Astrocyte of the spinal cord (primary cell): ENCODE measurements at places on chromosomes 6 and 20.

DNA sequence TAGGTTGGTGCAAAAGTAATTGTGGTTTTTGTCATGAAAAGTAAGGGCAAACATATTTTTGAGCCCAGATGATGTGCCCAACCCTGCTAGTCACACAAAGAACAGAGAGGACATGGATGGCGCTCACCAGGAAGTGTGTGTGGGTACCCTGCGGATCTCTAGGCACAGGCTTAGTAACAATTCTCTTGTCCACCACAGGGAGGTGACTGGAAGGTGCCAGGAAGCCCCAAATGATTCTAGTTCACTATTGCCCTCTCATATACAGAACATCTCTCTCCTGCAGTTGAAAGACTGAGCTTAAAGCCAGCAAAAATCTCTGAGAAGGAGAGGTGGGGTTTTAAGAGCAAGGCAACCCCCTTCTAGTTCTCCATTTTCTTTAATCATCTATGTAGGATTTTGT is 272.1 kb upstream of the TAB2 start:
- DNase-seq, result no peak

DNA sequence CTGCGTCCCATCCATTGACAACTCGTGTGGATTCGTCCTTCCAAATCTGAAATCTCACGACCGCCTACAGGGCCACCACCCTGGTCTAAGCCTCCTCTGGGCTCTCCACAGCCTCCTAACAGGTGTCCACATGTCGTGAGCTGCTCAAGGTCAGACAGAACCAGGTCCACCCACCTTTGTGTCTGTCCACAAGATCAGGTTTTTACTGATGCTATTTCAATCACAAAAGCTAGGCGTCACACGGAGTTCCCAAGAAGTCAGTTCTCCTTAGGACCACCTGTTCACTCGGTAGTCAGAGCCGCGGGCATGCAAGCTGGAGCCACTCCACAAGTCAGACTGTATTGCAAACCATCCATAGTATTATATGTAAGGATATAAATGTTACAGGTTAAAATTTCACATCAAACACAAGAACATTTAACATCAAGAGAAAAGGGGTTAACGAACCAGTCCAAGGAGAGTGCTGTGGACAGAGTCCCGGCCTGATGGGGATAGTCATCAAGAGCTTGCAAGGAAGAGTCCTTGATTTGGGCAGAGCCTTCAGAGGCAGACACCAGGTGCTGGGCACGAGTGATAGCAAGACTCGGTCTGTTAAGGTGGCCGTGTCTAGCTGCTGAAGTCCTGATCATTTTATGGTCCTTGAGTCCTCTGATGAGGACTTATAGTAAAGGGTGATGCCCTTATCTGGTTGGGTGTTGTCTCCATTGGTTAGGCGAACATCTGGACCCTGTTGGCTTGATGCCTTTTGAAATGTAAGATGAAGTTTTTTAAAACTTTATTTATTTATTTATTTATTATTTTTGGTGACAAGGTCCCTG is 731 bp upstream of the DNPH1 start:
- DNase-seq, result no peak

- DNase-seq, result no peak
These were observed 92.0 kb upstream of the PRDM1 start for GRCh38 chr6:105994118-105994590.

DNA sequence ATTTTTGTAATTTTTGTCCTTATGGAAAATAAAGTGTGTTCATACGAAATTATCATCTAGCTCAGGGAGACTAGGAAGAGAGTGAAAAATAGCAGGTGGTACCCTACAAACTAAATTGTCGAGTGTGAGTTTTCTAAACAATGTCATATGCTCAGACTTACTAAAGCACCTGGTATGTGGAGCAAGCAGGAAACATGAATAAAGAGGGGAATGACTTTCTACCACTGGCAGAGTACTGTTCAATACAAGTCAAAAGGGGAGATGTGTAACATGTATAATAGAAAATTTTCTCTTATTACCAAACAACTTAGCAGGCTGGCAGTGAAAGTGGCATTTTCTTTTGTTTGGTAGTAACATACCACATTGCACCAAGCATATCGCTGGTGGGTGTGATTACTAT is 36.1 kb downstream of the CTNNBL1 start:
- DNase-seq, result peak; percentile 15

DNA sequence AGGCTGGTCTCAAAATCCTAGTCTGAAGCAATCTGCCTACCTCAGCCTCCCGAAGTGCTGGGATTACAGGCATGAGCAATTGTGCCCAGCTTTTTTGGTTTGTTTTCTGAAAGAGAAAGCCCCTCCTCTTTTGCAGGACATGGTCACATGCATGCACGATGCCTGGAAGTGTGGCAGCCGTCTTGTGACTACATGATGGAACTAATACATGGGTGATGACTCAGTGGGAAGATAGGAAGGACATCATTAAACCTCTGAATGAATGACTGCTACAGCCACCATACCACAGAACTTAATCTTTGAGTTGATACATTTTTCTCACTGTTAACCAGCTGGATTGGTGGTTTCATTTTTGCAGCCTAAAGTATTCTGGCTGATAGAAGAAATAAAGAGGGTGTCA is 13.4 kb upstream of the CTNNBL1 start:
- no peak for DNase-seq

- no peak for DNase-seq
These were observed 1.7 kb upstream of the ADGRB3 start for GRCh38 chr6:68633281-68633971.

DNA sequence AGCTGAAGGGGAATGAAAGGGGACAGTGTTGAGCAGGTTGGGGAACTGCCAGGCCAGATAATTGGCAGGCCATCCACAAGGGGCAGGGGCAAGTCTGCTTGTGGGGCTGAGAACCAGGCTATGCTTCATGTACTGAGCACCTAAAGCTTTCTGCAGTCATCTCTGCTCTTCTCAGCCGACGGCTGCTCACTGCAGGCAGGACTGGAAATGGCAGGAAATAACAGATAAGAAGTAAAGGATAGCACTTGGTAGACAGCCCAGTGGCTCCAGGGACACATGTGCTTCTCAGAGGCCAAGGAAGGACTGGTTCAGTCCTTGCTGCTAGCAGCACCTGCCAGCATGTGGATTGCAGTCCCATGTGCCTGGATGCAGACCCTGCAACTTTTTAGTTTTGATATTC is 89.8 kb downstream of the CD164 start:
- no peak for DNase-seq

- DNase-seq, result no peak
These were observed 15.1 kb downstream of the BMP7 start for GRCh38 chr20:57251344-57251743.

- DNase-seq, result peak; percentile 40
These were observed 414.0 kb upstream of the OPRM1 start for GRCh38 chr6:153625089-153625488.

DNA sequence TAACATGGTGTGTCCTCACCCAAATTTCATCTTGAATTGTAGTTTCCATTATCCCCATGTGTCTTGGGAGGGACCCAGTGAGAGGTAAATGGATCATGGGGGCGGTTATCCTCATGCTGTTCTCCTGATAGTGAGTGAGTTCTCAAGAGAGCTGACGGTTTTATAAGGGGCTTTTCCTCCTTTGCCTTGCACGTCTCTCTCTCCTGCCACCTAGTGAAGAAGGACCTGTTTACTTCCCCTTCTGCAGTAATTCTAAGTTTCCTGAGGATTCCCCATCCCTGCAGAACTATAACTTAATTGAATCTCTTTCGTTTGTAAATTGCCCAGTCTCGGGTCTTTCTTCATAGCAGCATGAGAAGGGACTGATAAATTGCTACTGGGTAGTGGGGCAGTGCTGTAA is 789.3 kb downstream of the FRK start:
- no peak for DNase-seq

DNA sequence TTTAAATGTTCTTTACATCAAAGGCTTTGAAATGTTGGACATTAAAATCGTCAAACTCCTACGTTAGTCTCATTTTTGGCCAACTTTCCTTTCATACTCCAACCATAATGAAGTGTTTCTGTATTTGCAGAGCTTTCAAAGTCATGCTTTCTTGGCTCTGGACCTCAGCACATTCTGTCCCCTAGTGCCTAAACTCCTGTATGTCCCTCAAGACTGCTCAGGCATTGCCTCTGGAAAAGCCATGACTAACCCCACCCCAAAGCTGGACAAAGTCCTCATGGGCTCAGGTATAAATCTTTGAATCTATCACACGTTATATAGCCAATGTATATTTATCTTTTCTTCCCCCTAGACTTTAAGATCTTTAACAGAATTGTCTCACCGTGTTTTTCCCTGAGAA is 18.9 kb downstream of the IFNGR1 start:
- no peak for DNase-seq

DNA sequence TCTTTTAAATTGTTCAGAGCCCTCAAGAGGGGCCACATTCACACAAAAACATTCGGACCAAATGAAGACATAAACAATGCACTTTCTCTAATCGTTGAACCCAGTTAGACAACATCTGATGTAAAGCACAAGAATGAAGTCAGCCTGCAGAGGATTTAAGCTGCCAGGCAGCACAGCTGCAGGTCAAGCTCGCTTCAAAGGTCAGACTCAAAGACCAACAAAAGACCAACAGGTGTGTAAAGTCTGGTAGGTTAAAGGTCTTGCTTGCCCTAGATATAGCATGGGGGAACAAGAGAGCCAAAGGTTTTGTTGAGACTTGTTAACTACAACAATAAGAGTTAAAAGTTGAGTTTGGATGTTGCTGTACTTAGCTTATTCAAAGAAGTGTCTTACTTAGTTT is 26.7 kb upstream of the MYLIP start:
- no peak for DNase-seq

- no peak for DNase-seq
These were observed 205.6 kb upstream of the FLRT3 start for GRCh38 chr20:14543040-14543439.
